ENCODE measurements at places on chromosomes 7 and 10.

DNA sequence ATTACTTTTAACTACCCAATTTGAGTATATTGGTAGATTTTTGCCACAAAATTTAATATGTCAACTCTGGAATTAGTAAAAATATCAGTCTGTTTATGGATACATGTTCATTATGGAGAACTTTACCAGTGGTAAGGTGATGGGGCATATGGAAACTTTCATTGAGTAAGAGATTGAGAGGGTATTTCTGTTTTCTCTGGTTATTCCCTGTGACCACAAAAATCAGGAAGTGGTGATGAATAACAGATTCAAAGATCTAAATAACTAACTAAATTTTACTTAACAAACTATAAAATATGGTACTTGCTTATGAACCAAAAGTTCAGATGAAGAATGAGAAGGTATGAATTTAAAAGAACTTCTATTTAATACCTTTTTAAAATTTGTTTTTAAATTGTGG lies 22.1 kb upstream of the STEAP4 start:
- DNase-seq = no peak

DNA sequence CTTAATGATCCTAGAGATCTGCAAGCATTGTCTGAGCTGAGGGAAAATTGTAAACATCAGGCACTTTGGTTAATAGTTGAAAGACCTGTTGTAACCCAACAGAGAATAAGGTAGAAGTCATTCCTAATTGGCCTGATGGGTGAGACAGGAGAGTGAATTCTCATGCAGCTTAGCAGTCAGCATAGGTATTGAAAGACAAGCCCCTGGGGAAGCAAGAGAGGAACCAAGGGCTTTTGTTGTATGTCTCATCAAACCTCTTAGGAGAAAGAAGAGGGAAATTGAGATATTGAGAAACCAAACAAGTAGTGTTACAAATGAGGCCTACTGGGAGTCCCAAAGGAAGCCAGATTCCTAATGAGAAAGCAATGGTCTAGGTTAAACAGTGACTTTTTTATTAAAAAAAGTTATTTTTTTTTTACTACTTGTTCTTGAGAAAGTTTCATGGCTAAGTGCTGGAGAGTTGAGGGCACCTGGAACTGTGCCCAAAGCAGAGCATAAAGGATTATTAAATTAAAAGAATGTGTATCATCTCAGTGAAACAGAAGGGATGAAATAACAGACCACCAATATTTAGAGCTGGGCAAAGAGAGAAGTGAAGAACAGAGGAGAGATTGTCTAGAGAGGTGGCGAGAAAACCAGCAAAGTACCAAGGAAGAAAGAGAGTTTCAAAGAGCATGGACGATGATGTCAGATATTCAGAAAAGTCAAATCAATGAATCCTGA lies 168.9 kb downstream of the CDK14 start:
- no peak for DNase-seq

DNA sequence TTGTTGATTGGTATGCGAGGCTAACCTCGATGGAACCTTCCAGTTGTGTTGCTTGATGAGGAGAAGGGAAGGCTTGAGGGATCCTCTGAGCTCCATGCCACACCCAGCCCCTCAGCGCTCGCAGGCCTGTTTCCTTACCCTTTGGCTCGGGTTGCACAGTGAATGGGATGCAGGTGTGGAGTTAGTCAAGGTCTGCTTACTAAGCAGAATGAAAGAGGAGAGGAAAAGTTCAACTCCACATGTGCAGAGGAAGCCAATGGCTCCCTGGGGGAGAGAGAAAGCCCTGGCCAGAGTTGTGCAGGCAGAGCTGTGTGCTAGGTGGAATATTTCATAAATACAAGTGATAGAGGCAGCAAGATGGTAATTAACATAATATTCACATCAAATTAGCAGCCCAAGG lies 85.5 kb downstream of the JCAD start:
- no peak for DNase-seq

GRCh38 chr10:132355754-132356153 lies 23.8 kb downstream of the LRRC27 start:
- DNase-seq = no peak

DNA sequence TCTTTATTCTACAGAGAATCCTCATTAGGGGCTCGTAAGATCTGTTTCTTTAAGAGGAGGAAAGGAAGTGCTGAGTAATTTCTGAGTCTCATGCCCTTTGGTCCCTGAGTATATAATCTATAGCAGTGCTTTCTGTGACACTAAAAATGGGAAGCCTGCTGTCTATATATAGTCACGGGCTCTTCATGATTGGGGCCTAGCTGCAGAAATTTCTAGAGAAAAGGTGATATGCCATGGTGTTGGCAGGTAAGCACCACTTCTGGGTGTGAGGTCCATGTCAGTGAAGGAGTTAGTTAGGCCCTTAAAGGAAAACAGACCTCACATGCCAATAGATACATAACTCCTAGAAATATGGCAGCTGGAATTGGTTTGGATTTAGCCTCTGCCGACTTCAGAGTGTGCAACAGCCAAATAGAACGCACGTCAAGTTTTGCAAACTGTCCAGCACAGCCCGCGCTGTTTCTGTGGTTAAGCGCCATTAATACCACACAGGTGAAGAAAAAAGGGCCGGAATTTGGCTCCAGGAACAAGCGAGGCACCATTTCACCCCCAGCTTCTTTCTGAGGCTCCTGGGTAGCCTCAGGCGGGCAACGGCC lies 123.2 kb downstream of the TACC2 start:
- DNase-seq = no peak

- DNase-seq = no peak
Measured at GRCh38 chr10:46198516-46198915, 88.3 kb upstream of the ANTXRL start.

DNA sequence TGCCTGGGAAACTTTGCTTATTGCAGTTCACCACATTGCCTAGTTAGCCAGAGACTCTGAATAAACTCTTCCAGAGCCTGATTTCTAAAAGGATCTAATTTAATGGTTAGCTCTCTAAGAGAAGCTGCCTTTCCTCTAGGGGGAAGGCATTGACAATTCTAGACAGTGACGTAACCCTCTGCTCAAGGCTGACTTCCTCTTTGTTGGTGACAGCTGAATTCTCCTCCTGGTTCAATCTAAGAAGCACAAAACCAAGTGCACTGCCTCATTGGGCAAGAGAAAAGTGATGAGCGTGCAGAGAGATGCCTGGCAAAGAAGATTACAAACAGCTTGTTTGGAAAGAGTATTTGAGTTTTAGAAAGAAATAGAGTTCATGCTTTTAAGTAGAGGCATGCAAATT lies 102.7 kb downstream of the MACC1 start:
- DNase-seq = no peak

DNA sequence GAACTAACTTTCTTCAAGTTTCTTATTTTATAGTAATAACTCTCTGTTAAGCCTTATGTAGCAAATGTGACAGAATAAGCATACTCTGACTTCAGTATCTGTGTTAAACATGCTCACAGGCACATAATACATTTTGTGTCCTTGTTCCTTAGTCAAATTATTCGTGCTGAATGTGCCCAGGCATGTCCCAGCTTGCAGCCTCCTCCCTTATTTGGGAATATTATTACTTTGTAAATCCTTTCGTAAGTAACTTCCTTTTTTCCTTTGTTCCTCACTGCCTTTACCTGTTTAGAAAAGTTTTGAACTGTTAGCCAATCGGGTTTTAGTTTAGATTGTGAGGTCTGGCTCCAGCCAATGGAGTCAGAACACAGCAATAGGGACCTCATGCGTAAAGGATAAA lies 46.9 kb downstream of the GALNT11 start:
- no peak for DNase-seq

- no peak for DNase-seq
Measured at GRCh38 chr7:121187222-121187621, 141.6 kb upstream of the WNT16 start.

GRCh38 chr7:122070062-122070461 lies 74.0 kb downstream of the AASS start:
- no peak for DNase-seq

DNA sequence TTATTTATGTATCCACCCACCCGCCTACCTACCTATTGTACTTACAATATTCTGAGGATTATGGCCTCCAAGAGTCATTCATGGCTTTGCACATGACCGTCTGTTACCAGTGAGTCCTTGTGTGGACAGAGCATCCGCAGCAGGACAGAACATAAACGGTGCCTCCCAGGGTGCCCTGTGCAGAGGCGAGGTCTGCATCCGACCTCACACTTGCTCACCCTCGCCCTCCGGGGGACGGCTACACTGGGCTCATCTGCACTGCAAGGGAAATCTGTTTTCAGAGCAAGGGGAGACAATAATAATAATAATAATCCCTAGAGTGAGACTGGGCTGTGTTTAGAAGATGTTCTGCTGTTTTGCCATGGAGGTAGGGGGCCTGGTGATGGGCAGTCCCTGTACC lies 29.8 kb downstream of the PFKP start:
- DNase-seq = no peak

- DNase-seq = no peak
Measured at GRCh38 chr7:43639858-43640491, 57.1 kb downstream of the STK17A start.

DNA sequence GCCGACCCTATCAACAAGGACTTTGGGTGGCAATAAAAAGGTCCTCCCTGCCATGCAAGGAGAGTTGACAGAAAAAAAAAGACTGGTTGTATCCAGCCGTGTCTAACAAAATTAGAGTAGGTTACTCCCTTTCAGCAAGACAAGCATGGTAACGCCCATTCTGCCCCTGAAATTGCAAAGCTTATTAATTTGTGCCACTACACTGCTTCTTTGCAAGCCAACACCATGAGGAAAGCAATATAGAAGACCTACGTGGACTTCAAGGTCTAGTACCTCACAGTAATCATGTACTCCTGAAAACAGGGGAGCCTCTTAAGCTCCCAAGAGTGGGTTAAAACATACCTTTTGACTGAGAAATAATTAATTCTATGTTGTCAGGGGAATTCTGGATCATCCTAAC lies 90.3 kb downstream of the FRMPD2 start:
- no peak for DNase-seq

DNA sequence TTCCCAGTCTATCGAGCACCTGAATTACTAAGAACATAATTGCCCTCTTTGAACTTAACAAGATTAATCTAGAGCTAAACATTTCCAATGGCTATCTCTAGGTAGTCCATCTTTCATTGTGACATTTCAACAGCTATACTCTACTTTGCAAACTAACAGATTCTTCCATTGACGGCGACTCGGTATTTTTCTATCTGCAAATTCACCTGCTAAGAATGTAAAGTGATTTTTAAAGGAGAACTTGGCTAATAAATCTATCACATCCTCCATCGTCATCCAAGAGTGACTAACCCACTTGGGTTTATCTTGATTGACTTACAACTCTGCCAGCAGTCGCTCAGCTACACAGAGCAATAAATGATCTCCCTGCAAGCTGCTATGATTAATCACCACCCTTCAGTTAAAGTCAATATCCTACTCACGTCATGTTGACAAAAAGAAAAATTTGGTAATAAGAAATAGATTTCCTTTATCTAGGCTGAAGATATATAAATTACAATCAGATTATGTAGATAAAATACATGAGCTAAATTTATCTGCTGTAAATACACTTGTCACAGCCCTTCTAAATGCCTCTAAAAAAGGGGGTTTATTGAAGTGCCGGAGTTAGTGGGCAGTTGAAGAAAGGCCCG lies 99.5 kb downstream of the SFMBT2 start:
- DNase-seq = no peak

DNA sequence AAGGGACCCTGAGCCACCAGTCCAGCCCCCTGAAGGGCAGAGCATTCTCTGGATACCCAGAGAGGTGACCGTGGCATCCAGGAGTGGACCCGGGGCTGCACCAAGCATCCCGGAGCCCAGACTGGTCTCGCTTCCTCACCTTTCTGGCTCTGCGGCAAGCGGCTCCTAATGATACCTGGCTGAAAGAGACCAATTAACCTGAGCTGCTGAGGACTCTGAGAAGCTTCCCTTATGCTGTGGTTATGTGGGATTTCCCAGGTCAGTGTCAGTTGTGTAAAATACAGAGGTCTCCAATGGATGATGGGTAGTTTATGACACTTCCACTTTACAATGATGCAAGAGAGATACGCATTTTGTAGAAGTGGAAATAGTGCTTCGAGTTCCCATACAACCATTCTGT lies 51.5 kb downstream of the PFKFB3 start:
- DNase-seq = no peak

- DNase-seq = no peak
Measured at GRCh38 chr10:92753865-92754264, 64.1 kb downstream of the HHEX start.

DNA sequence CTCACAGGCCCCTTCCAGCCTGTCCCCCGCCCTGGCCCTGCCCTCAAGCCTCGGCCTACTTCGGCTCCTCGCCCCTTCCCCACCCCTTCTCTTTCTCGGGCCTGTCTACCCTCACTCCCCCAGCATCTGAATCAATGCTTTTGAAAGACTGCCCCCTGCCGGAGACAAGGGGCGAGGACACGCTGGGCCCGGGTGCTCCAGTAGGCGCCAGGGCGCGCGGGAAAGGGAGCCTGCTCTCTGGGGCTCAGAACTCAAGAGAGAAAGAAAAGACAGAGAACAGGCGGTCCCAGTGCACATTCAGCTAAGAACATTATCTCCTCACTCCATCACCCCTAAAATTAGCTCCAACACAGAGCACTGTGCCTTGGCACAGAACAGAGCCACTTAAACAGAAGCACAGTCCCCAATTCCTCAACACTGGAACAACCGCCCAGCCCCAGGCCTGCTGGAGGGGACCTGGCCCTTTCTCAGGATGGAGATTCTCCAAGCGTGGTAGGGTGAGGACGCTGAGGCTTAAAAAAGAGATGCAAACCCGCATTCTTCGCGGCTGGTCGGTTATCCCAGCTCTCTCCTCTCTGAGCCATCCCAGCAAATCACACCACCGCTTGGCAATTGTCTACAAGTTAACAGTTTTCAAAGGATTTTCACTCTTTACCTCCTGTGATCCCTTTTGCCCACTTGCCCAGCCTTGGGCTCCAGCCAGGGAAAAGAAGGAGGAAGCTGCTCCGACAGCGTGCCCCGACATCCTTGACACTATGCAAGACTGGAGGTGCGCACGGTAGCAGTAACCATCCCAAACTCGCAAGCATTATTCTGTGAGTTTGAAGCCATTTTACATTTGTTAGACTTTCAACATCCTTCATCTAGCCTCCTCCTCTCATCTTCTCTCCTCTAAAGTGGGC lies 2.1 kb downstream of the GIGYF1 start:
- DNase-seq = no peak

GRCh38 chr10:70849582-70850016 lies 33.9 kb downstream of the SGPL1 start:
- peak; percentile 41 for DNase-seq
